Gastrocnemius medialis (tissue), 4 donors: ENCODE measurements at places on chromosomes 2 and 18. TPM values are rescaled to one million over a fixed set of nuclear protein-coding genes. Genes with fewer than 3 reads are reported as not detected.

Gene TET3
- 3.3 TPM for total RNA-seq

Gene VWC2L
- total RNA-seq = not detected

Gene ANTXR1
- 8.8 TPM for total RNA-seq

Gene SIX3
- not detected for total RNA-seq

Gene CTLA4
- total RNA-seq = not detected

Gene DLX1
- total RNA-seq = not detected

Gene FSIP2
- total RNA-seq = 0.17 TPM

Gene ITGB1BP1
- total RNA-seq = 21.4 TPM

Gene ASPRV1
- total RNA-seq = 0.80 TPM

Gene PROKR1
- total RNA-seq = not detected

Gene OLA1
- total RNA-seq = 107 TPM

Gene ST6GAL2
- not detected for total RNA-seq

Gene TNFAIP6
- total RNA-seq = not detected
